ENCODE measurements at places on chromosomes 1 and 21.

DNA sequence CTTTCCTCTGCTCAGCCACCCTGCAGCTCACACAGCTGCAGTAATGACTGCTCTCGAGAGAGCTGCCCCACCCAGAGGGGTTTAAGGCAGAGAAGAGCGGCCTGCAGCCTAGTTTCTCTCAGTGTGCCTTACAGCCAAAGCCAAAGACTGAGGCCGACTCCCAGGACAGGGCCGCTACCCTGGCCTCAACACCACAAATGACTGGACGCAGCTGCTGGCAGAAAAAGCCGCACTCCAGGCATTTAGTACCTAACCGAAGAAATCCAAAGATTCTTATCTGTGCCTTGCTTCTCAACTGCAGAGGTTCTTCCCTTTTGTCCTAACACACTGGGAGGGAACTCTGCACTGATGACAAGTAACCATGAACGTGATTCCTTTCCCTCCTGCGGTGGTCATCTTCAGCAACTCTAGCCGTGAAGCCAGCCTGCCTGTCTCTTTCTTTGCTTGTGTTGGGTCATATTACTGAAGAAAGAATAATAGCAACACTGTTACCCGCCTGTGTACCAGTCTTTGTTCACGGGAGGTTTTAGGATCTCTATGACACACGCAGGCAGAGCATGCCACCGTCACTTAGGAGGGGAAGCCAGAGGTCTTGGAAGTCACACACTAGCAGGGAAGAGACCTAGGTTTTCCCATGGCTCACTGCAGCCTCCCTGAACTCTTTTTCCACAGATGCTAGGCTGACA, 202.7 kb downstream of the RHOU start:
- no peak for DNase-seq

- DNase-seq: no peak
Measured at GRCh38 chr1:207407655-207408260, 46.4 kb upstream of the CR2 start.

GRCh38 chr1:161258439-161259344, at the start of gene PCP4L1:
Gene PCP4L1 (plus strand): TSS chr1:161258745. CDS start chr1:161258975, 230 bp downstream.
- no peak for DNase-seq

- DNase-seq: no peak
Measured at GRCh38 chr1:156471496-156472490, 28.8 kb downstream of the MEF2D start.

- no peak for DNase-seq
Measured at GRCh38 chr21:22174746-22175145, 1176.5 kb downstream of the NCAM2 start.

- no peak for DNase-seq
Measured at GRCh38 chr1:56135069-56135863, 444.1 kb downstream of the PLPP3 start.

DNA sequence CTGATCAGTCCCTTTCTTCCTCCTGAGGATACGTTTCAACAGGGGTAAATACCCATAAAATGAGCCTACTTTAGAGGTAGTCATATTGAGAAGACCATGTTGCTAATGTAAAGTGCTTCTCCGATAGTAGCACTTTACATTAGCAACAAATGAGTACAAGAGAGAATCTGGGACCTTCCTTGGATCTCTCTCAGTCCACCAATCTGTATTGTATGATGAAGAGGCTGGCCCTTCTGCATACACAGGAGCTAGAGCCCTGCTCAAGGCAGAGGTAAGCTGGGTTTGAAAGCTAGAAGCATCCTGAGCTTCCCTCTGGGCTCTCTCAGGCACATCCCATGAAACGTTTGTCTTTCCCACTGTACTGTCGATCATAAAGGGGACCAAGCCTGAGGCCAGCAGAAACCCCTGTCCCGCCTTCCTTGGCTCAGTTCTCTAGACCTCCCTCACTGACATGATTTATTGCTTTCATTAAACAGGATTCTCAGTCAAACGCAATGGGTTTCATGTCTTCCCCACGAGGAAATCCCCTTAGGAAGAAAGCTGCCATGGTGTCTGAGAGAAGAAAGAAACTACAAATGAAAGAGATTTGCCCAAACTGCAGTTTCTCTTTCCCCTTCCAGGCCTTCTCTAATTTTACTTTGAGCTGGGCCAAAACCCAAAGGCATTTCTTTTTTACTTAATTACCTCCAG, 62.8 kb upstream of the BCAR3 start:
- no peak for DNase-seq
